Pons (tissue), 1 donor: ENCODE measurements at places on chromosomes 7 and 10.

GRCh38 chr10:26448292-26448691 lies 10.2 kb downstream of the APBB1IP start:
- DNase-seq = no peak

DNA sequence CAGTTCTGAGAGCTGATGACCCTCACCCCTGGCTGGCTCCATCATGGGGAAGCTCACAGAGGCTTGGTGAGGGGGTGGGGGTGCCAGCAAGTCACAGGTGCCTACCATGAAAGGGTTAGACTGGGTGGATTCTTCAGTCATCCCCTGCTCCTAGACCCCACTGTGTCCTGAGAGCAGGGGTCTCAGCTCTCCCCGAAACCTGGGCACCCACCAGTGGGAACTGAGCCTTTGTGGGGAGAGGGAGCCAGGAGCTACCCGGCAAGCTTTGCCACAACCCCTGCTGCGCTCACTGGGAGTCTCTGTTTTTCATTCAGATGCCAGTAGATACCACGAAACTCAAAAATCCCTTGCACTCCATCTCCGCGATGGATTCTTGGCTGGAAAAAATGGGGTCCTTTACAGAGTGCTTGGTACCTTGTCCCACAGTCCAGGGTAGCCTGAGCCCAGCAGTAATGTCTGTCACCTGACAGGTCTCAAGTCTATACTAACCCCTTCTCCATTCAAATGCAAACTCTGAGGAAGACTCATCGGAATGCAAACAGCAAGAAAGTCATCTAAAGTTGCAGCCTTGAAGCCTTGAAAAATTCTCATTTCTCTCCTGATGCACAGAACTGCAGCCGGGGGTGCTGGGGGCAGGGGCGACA lies 48.9 kb upstream of the ENO4 start:
- DNase-seq = no peak

- no peak for DNase-seq
These were observed 324 bp downstream of the TWNK start for GRCh38 chr10:100987685-100988049.

DNA sequence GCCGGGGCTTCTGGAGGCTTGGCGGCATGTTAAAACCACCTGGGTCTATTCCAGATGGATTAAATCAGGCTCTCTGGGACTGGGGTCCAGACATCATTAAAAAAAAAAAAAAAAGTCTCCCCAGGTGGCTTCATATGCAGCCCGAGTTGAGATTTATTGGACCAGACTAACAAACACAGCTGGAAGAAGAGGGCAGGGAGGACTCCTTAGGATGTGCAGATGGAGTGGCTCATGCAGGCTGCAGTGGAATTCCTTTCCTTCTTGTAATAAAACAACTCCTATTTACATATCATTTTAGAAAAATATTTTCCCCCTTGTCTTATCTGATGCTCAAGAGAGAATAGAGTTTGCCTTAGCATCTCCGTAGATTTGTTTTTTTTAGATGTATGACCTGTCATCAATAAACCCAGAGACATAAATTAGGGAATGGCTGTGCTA lies 238.1 kb downstream of the CAMK1D start:
- DNase-seq = no peak

- DNase-seq = no peak
These were observed 161.5 kb downstream of the WDR37 start for GRCh38 chr10:1217661-1218060.

DNA sequence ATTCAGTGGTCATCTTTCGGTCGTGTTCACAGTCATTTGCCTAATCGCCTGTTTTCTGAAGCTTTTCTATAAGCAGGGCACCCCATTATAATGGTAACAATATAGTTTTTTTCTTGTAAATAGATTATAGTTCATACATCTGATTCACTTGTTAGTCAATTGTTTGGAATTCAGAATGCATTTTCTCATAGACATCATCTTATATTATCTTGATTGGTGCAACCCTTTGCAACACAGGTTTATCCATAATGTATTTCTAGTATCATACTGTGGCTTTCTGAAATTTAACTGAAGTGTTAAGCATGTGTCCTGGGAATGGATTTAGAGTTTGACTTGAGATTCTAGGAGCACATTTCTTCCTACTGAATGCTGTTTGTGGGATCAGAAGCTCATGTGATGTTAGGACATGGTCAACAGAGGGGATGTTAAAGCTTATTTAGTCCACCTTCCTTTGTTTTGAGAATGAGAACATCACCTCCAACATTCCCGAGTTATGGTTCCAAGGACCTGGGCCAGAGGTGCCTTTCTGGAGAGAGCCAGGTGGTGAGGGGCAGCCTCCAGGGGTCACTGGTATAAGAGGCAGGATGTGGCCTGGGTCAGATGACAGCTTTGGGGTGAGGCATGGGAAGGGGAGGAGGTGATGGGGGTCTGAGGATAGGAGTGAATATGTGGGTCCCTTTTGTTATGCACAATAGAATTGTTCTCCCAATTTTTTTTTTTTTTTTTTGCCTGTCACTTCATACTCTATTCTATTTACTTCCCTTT lies 415.6 kb downstream of the EXOC4 start:
- no peak for DNase-seq

- DNase-seq = peak; percentile 76
These were observed 156.8 kb upstream of the FRMD4A start for GRCh38 chr10:14487488-14487883.

GRCh38 chr7:43782768-43783555 lies 24.5 kb downstream of the BLVRA start:
- no peak for DNase-seq

GRCh38 chr10:119319161-119319919 lies 112.0 kb downstream of the GRK5 start:
- DNase-seq = no peak

DNA sequence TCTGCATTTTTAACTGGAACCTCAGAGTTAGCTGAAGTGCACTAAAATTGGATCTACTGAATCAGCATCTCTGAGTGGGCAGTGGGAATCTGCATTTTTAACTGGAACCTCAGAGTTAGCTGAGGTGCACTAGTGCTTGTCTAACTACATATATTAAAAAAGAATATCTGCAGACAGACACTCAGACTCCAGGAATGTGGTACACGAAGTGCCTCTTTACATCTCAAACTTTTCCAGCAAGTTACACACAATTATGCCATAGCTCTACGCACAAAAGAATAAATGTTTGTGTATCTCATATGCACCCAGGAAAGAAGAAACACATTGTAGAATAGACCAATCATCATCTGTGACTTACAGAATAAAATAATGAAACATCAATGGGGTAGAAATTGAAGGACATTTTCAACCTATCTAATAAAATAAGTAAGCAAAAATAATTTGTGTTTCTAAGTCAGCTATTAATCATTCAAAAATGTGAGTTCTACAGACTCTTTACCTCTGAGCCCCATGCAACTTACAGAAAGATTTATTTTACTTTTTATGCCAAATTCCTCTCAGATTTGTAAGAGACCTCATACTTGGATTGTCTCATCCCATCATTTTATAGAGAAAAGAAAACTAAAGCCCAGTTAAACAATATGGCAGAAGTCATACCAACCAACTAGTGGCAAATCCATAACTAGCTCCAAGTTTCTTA lies 28.3 kb downstream of the PPP1R3A start:
- no peak for DNase-seq

- no peak for DNase-seq
These were observed 161.5 kb downstream of the MAD1L1 start for GRCh38 chr7:2071133-2071832.

DNA sequence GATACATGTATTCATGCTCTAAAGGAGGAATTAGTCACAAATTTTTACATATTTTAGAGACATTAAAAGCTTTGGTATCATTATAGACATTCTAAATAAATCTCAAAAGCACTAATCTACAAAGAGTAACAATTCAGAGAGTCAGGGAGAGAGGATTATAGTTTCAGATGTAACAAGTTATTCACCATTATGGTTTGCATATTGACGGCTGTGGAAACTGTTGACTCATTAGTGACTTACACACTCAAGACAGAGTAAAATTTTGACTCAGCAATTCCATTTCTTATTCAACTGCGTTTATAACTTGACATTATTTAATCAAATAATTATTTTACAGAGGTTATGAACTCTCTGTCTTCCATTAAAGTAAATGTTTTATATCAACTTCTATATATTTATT lies 95.4 kb upstream of the SEMA3C start:
- DNase-seq = no peak

DNA sequence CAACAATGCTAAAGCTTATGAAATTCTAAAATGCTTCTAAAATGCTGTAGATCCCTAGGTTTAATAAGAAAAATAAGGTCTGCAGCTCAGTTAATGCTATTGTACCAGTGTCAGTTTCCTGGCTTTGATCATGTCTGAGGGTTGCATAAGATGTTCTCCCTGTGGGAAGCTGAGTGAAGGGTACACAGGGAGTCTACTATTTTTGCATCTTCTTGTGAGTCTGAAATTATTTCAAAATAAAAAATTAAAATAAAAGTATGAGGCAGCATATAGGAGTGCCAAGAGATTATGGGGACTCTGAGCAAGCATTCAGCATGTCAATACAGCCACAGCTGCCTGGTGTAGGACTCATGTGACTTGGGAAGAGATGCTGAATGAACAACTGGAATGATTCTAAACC lies 14.7 kb downstream of the CHST15 start:
- DNase-seq = no peak

GRCh38 chr7:128727239-128727638 lies 11.9 kb upstream of the CALU start:
- no peak for DNase-seq

GRCh38 chr10:104021246-104021645 lies 54.3 kb downstream of the SLK start:
- no peak for DNase-seq
